Suppressor macrophage (primary cell): ENCODE measurements at places on chromosomes 6 and 20.

- no peak for DNase-seq
Observed at GRCh38 chr20:63697868-63698545, 1.6 kb downstream of the TNFRSF6B start.

DNA sequence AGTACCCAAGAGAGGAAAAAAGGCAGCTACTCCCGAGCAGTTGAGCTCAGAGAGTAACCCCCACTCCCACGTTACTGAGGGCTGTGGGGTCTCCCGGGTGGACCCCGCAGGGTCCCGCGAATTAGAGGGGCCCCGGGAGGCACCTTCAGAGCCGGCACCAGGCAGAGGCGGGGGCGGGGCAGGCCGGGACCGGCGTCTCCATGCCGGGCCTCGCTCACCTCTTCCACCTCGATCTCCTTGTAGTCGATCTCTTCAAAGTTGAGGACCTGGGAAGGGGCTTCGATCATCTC is 381 bp downstream of the MAP3K7 start:
- DNase-seq: peak; percentile 53

DNA sequence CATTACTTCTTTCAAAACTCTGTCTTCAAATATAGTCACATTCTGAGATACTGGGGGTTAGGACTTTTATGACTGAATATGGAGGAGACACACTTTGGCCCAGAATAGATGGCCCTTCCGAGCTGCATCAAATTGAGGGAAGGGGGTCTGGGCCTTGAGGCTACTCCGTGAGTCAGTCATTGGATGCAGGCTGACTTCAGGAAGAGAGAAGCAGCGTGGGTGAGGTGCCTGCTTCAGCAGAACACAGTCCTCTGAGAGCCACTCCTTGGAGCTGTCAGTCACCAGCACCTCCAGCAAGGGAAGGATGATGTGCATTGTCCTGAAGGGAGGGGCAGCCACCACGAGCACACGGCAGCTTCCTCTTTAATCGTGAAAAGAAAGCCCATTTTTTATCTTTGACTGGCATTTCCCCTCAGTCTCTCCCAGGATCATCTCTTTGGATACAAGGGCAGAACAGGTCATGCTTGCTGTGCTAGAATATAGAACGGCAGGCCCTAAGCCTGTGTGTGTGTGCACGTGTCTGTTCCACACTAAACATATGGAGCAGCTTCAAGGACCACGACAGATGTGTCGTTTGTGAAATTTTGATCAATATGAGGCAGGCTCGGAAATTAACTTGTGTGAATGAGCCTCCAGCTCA is 721.6 kb downstream of the KIF16B start:
- no peak for DNase-seq

- no peak for DNase-seq
Observed at GRCh38 chr6:114087496-114087895, 116.5 kb upstream of the HDAC2 start.

GRCh38 chr20:1876975-1877608 is 18.1 kb upstream of the SIRPA start:
- DNase-seq: no peak

- no peak for DNase-seq
Observed at GRCh38 chr6:42598300-42598699, 34.5 kb downstream of the UBR2 start.
